ENCODE measurements at places on chromosomes 16 and 17.

DNA sequence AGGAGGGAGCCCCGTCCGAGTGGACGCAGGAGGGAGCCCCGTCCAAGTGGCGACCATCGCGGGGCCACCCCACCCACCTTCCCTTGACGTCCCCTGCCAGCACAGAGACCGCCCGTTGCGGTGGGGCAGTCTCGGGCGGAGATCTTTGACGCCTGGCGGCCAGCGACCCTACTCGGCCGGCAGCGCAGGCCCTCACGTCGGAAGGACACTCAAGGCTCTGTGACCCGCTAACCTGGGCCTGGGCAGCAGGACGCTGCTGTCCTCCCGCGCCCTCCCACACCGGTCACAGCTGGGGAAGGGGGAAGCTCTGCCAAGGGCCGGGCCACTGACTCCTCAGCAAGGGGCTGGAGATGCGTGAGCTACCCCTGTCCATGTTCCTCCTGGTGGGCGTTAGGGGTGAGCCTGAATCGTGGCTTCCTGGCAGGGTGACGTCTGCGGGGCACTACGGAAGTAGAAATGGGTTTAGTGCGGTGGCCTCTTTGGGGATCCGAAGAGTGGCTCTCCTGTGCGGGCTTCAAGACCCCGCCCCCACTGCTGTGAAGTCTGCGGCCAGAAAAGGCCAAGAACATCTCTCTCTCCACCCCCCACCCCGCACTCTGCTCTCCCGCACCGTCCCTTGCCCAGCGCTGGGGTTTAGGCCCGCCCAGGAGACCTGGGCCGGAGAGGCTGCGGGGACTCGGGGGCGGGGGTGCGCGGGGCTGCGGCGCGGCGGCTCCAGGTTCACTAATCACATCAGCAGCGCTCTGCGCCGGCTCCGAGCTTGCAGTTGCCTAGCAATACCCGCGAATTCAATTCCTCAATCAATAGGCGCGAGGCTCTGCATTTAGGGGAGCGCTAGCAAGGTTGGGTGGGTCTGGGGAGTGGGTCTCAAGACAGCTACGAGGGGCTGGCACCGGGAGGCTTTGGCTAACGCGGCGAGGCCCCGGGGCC lies 5.8 kb downstream of the CBX8 start:
- DNase-seq = no peak

DNA sequence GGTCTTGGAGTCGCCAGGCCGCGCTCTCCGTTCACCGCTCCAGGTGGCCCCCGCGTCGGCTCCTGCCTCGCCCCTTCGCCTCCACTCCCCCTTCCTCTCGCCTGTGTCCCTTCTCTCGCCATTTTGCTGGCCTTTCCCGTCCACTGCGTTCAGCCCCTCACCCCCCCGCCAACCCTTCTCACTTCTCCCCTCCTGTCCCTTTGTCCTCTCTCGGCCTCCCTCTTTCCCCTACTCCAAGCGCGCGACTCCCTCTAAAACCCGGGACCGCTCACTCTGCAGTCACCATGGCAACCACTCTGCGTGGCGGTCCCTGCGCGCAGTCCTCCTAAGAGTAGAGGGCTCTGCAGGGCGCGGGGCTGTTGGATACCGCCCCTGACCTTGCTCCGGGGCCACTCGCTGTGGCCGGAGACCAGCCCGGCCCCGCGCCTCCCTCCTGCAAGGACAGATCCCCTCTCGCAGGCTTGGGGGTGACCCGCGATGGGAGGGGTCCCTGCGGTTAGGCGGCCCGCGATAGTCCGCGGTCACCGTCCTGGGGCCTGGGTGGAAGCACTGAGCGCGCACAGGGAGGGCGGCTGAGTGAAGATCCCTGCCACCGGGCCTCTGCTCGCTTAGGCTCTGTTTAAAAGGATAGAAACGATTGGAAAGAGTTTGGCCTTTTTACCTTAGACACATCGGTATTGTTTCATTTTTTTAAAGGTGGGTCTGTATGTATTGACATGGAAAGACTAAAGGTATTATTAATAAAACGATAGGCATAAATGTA lies 454 bp downstream of the CCDC40 start:
- DNase-seq = no peak

DNA sequence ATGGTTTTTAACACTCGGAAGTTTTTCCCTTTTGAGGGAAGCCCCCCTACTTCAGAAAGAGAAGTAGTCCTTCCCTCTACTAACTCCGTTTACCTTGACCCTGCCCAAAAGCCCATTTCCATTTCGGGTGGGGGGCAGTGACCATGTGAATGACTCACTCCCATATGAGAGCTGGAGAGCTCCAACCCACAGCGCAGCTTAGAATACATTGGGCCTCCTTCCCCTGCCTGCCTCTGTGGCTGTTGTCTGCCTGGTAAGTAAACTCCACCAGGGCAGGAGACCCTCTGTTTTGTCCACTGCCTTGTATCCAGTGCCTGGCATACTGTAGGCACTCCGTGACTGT lies 985 bp downstream of the SGSM2 start:
- DNase-seq = no peak

GRCh38 chr17:35554668-35555067 lies 6.0 kb downstream of the SLFN14 start:
- DNase-seq = no peak

GRCh38 chr17:3683054-3683511 lies 12.9 kb downstream of the P2RX5 start:
- DNase-seq = no peak

GRCh38 chr17:65918916-65919315 lies 273.0 kb downstream of the CEP112 start:
- DNase-seq = no peak

DNA sequence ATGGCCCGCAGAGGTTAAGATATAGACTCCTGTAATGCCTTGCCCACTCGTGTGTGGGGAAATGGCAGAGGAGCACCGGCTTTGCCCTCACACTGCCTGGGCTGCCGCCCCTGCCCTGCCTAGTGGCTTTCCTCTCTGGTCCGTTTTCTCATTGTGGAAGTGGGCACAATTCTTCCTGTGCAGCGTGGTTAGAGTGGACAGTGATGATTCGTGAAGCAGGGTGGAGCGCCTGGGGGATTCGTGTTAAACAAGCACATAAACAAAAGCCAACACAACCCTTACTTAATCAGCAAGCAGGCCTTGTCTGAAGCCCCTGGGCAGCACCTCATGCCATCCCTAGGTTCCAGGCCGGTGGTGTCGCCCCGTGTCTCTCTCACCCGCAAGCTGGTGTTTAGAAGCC lies 269.7 kb downstream of the SEC14L1 start:
- no peak for DNase-seq

- DNase-seq = no peak
Observed at GRCh38 chr16:49743658-49744057, 112.3 kb downstream of the ZNF423 start.

DNA sequence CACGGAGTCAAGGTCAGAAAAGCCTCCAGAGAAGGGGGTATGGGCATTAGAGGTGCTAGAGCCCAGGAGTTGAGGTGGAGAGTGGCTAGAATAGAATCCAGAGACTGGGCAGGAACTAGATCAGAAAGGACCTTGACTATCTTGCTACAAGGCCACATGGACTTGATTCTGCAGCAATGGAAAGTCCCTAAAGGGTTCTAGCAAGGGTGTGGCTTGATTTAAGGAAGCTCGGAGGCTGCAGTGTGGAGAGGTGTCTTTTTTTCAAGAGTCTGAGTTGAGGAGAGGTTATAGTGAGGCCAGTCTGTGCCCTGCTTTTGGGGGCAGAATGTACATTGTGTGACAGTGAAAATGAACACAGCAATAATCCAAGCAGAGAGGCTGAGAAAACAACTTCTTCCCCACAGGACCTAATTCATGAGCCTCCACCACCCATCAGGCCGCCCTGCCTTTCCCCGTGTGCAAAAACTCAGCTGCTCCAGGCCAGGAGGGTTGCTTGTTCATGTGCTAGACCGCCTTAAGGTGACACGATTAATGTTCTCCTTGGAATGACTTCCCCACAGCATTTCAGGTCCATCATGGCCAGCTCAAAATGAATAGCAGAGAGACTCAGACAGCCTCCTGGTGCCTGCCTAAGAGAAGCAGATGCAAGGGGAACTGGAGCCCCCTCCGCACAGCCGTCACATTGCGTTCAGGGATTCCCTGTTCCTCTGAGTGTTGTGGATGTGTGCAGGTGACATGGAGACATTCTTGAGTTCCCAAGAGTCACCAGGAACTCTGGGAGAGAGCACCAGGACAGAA lies 8.7 kb upstream of the BEAN1 start:
- DNase-seq = no peak

GRCh38 chr16:60755907-60756306 lies 1280.3 kb downstream of the CDH8 start:
- DNase-seq = no peak

DNA sequence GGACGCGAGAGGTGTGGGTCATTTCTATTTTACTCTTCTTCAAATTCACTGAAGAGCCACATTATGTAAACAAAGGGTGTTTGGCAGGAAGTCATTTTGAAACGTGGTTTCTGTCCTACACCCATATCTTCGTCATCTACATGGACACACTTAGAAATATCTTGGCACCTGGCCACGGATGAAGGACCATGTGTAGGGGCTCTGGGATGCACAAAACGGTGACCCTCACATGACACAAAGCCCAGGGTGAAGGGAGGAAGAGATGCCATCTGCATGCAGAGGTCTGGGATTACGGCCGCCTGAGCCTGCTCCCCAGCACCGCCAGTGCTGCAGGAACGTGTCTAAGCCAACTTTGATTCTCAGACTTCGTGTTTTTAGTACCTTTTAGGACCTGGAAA lies 130.2 kb upstream of the CHMP6 start:
- DNase-seq = no peak

DNA sequence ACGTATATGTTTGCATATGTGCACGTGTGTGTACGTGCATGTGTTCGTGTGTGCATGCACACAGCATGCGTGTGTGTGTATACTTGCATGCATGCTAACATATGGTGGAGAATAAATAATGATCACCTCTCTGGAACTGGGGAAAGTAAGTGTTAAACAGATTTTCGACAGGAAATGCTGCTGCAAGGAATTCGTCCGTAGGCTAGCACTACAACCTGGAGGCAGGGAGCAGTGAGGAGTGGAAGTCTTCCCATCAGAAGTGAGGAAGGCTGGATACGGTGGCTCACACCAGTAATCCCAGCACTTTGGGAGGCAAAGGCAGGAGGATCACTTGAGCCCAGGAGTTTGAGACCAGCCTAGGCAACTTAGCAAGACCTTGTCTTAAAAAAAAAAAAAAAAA lies 4.8 kb upstream of the CSNK1D start:
- DNase-seq = no peak

DNA sequence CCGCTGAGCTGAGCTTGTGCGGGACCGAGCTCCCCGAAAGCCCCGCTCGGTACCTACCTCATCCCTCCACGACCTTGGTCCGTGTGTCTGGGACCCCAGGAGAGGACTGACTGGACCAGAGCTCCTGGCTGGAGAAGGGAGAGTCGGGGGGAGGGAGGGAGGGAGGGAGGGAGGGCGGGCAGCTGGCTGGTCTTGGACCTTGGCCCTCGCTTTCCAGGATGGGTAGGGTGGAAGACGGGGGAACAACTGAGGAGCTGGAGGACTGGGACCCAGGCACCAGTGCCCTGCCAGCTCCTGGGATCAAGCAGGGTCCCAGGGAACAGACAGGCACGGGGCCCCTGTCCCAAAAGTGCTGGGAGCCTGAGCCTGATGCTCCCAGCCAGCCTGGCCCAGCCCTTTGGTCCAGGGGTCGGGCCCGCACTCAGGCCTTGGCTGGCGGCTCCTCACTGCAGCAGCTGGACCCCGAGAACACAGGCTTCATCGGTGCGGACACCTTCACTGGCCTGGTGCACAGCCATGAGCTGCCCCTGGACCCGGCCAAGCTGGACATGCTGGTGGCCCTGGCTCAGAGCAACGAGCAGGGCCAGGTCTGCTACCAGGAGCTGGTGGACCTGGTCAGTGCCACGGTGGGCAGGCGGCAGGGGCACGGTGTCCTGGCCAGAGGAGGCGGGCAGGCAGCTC lies 553 bp downstream of the RHBDL1 start:
- DNase-seq = no peak

- no peak for DNase-seq
Observed at GRCh38 chr17:66149562-66149961, 42.4 kb downstream of the CEP112 start.

GRCh38 chr16:17301593-17302135 lies 169.1 kb downstream of the XYLT1 start:
- no peak for DNase-seq

DNA sequence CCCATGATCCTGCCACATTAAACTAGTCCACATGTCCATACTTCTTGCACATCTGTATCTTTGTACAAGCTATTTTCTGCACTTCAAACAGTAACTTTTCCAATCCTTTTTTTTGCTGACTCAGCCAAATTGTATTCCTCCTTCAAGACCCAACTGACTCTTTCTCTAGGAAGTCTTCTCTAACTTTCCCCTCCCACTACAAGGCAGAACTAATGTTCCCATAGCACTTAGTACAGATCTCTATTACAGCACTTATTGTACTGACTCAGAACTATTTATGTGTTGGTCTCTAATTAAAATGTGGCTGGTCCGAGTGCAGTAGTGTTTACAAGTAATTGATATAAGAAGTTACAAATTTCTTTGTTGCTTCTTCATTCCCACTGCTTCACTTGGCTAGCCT lies 8.2 kb downstream of the FAM222B start:
- no peak for DNase-seq

DNA sequence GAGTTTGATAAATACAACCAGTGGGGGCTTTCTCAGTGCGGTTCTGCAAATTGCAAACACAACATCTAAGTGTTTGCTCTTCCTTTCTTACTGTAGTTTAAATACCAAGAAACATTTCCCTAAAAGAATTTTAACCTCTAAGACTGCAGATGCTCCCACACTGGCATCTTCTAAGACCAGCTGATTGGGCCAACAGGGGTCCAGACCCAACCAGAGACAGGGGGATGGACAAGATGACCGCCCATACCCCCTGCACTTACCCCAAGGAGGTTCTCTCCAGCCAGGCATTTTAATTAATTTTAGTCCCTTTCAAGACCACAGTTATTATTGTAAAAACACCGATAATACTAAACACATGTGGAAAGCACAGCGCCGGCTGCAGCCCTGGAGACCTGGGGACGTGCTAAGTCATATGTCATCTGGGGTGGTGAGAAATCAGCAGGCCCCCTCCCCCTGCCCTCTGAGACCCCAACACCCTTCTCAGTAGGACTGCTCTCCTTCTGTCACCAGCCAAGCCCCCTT lies 242.3 kb downstream of the SOX9 start:
- DNase-seq = no peak

All from prostate gland (tissue), 2 donors.